Activated gamma-delta T cell treated with anti-CD3 and anti-CD28 coated beads, Interleukin-2, amount 50 U/mL, for 16 hours (primary cell): ENCODE measurements at places on chromosomes 11 and 22.

- no peak for DNase-seq
Measured at GRCh38 chr11:68341557-68342458, 29.4 kb downstream of the LRP5 start.

GRCh38 chr22:47944941-47945340 is 1182.5 kb downstream of the TBC1D22A start:
- DNase-seq, result no peak

DNA sequence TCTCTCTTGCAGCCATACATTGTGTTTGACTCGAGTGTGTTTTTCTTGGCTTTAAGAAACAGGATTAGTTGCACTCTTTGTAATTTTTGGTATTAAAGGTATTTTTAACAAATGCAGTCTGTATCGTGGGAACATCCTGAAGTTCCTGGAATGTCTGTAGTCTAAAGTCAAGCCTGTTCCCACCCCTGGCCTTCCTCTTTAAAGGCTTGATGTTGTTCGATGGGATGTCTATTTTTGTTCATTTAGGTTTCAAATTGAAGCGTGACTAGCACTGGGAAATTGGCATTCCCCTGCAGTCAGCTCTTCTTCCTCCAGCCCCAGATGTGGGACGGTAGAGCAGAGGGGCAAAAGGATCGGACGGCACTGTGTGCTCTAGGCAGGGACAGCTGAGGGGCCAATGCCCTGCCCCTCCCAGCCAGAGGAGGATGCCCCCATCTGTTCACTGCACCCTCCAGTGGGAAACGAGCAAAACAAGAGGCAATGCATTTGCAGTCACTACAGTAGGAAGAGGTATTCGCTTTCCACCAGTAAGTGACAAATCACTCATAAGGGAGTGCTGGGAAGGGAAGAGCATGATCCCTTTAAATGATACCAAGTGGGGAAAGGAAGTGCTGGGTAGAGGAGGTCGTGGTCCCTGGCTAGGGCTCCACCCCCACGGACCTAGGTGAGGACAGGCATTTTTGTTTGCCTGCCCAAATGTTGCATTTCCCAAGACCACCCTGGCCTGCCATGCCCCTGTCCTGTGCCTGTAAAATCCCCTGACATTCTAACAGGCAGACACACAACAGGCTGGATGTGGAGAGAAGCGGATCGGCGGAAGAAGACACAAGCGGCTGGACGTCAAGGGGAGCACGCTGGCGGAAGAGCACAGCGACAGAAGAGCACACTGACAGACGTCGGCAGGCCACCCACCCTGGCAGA is 47.4 kb upstream of the SEPTIN5 start:
- DNase-seq, result no peak

- DNase-seq, result no peak
Measured at GRCh38 chr11:62544581-62545436, 1.8 kb downstream of the AHNAK start.

DNA sequence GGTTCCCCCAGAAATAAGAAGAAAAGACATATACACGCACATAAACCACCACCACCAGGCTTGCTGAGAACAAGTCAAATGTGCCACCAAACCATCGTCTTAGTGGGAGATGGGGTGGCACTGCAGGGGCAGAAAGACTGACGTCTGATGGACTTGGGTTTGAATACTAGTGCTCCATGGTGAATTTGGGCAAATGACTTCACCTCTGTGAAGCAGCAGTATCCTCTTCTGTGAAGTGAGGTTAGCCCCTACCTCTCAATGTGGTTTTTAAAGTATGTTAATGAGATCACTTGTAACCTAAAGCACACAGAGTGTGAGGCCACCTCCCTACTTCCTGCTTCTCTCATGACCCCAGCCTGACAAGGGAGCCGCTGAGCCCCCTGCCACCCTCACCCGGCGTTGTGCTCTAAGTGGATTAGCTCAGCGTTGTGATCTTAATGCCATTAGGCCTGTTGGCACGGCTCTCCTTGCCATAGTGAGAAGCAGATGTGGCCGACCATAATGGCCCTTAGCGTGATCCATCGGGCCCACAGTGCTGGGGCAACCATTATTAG is 14.4 kb downstream of the ZBTB16 start:
- DNase-seq, result peak; percentile 53

DNA sequence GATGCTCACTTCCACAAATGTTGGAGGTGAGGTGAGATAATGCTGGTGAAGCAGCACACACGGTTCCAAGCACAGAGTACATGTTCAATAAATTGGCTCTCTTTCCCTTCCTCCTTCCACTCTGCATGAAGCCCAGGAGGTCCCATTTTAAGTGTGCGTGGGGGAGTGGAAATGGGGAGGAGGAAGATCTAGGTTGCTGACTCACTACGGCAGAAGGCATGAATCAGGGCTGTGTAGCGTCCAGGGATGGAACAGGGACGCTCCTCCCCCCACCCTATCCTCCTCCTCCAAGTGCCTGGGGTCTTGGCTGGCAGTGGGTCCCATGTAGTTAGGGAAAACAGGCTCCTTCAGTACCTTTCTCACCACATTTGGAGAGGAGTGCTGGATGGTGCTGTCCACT is 44.2 kb downstream of the TRIM66 start:
- no peak for DNase-seq

DNA sequence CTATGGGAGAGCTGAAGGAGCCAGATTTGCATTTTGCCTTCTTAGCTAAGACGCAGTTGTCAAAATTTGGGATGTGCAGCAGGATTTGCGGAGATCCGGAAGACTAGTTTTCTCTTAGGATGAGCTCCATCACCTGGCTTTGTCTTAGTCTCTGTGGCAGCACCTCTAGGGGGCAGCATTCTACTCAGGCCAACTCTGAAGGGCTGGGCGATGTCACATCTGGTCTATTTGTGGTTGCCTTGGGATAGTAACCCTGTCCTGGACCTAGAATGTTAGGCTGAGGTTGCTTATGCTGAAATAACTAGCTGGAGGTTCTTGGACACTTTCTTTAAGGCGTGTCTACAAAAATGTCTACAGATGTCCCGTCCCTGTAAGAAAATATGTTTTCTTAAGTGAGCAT is 116.2 kb downstream of the FAT3 start:
- DNase-seq, result no peak

GRCh38 chr11:57392066-57392762 is 1.8 kb upstream of the PRG2 start:
- no peak for DNase-seq

DNA sequence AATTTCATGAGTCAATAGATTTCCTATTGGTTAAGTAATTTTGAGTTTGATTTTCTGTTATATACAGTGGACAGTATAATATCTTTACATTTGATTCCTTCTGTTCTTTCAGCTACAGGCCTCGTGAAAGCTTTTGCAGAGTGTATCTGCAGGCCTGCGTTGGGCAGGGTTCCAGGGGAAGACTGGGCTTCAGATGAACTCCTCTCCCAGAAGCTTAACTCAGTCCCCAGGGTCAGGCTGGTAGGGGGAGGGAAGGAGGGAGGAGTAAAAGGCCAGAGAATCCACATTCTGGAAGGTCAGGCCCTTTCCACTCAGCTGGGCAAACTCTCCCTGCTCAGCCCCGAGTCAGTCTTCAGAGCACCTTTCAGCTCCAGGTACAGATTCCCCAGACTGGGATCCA is 100.4 kb upstream of the NECTIN1 start:
- DNase-seq, result no peak

GRCh38 chr11:75570559-75571139 is 8.6 kb downstream of the SERPINH1 start:
- no peak for DNase-seq

DNA sequence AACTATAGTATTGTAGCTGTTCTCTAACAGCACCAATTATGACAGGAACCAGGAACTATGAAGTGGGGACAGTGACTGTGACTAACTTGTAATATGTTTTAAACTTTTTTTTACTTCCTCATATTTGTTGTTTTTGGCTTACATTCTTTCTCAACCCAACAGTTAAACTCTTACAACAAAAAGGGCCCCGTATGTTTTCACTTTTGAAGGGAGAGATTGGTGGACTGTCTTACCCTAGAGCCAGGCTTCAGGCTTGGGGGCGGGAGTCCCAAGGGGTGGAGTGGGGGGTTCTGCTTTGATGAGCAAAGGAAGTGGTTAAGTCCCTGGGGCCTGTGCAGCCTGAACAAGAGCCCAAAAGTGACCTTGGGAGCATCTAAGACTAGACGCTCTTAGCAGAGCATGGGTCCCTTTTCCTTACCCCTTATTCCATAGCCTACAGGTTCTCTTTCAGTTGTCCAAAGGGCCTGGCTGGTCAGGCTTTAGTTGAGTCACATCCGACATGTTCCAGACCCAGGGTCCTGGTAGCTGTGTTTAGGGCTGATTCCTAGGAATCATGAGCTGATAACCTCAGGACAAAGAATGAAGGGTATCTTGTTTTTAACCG is 38.8 kb downstream of the STIM1 start:
- no peak for DNase-seq

GRCh38 chr11:71184421-71185210 is 67.8 kb downstream of the SHANK2 start:
- DNase-seq, result no peak

DNA sequence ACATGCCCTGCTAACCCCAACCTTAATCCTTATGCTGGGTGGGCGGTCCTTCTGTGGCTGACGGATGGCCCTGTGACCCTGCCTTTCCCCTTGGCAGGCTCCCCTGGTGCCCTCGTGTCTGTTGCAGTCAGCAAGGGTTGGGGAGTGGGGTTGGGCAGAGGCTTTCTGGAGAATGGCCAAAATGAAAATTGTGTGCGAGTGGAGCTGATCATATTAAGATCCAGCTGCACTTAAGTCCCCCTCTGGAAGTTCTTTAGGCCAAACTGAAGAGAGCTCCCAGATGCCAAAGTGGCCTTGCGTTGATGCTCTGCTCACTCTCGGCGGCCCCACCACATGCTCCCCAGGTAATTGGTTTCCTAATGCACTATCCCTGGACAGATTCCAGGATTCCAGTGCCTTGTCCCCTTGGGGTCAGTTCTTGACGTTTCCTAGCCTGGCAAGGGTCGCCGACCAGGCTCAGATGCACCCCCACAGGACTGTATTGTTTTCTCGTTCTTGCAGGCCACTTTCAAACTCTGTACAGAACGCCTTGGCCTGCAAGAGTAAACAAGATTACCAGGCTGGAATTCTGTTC is 16.4 kb upstream of the C11orf96 start:
- no peak for DNase-seq

DNA sequence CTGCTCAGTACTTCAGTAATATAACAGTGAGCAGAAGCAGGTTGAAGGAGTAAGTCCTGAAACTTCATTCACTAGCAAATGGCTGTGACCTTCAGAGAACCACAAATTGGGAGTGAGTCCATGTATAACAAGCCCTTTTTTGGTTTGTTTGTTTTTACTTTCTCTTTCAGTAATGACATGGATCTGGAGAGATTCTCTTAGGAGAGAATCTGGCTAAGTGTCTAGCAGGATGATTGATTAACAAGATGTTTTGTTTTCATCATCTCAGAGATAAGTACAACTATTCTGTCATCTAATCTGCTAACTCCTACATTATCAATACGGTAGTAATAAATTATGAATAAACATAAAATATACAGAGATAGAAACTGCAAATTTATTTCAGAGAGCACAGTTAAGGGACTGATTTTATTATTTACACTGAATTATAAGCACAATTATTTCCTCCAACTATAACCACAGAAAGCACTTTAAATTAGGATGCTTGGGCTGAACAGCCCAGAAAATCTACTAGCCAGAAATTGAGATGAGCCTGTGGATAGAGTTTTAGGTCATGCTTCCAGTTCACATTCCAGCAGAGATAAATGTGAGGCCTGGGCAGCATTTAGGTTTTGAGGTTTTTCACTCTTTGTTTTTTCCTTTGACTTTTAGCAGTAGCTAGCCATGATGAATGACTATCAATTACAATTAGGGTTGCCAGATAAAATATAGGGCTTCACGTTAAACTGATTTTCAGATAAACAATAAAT is 429.3 kb upstream of the FAT3 start:
- no peak for DNase-seq

GRCh38 chr11:83611031-83611430 is 324.9 kb upstream of the CCDC90B start:
- no peak for DNase-seq

DNA sequence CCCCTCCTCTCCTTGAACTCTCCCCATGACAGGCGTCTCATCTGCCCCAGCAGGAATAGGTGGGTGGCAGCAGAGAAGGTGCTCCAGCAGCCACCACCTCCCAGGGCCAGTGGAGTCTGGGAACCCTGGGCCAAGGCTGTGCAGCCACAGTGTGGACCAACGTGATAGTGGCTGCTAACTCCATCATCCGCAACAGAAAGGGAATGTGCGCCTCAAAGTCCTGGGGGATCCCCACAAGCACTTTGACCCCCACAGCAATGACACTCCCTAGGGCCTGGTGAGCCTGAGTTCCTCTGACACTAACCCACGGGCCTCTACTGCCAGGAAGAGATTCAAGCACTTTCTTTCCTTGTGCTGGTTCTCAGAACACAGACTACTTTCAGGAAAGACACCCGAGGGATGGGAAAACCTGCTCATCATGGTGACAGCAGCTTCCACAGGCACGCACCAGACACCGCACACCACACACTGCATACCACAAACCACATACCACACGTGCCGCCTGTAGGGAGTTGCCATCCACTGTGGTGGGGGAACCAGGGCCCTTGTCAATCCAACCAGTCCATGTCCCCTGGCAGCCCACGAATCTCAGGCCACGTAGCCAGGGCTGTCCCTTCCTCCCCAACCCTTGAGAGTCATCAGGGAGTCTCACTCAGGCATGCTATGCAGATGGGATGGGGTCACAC is 3.4 kb upstream of the SLC25A1 start:
- no peak for DNase-seq

- no peak for DNase-seq
Measured at GRCh38 chr11:34044664-34045485, 6.7 kb upstream of the CAPRIN1 start.

DNA sequence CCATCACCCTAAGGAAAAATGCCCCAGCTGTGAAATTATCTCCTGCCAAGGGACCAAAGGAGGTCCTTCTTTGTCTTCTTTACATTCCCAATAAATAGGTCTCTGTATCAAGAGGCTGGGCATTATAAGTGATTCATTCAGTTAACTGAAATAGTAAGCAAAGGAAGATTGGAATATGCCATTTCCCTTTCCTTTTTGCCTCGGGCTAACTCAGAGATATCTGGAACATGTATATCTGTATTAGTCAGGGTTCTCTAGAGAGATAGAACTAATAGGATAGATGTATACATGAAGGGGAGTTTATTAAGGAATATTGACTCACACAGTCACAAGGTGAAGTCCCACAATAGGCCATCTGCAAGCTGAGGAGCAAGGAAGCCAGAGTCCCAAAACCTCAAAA is 15.3 kb upstream of the CWF19L2 start:
- no peak for DNase-seq

- DNase-seq, result no peak
Measured at GRCh38 chr11:20021212-20021611, 139.1 kb downstream of the DBX1 start.

- DNase-seq, result no peak
Measured at GRCh38 chr11:34648036-34648435, 27.1 kb downstream of the EHF start.
